ENCODE measurements at places on chromosomes 2 and 18.

GRCh38 chr2:200039724-200040650 lies 84.6 kb downstream of the MAIP1 start:
- peak; percentile 97 for DNase-seq

- DNase-seq: no peak
Measured at GRCh38 chr18:2939317-2939716, 73.6 kb downstream of the LPIN2 start.

GRCh38 chr2:149148194-149149006 lies 109.9 kb downstream of the LYPD6B start:
- no peak for DNase-seq

DNA sequence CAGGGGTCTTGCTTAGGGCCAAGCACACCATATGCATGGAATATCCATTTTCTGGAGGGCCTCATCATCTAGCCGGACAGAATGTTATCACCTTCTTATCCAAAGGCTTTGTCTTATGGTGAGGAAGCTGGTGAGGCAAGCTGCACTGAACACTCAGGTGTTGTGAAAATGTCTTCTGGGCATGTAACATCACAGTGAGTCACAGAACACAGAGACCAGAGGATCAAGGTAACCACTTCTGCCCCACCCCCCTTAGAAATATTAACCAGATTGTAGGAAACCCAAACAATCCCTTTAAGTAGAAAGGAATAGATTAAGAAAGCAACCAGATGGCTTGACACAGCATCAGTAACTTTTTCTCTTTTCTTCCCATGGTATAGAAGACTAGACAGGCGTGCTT lies 51.1 kb downstream of the MYO5B start:
- no peak for DNase-seq
